ENCODE measurements at places on chromosomes 3 and 15.

DNA sequence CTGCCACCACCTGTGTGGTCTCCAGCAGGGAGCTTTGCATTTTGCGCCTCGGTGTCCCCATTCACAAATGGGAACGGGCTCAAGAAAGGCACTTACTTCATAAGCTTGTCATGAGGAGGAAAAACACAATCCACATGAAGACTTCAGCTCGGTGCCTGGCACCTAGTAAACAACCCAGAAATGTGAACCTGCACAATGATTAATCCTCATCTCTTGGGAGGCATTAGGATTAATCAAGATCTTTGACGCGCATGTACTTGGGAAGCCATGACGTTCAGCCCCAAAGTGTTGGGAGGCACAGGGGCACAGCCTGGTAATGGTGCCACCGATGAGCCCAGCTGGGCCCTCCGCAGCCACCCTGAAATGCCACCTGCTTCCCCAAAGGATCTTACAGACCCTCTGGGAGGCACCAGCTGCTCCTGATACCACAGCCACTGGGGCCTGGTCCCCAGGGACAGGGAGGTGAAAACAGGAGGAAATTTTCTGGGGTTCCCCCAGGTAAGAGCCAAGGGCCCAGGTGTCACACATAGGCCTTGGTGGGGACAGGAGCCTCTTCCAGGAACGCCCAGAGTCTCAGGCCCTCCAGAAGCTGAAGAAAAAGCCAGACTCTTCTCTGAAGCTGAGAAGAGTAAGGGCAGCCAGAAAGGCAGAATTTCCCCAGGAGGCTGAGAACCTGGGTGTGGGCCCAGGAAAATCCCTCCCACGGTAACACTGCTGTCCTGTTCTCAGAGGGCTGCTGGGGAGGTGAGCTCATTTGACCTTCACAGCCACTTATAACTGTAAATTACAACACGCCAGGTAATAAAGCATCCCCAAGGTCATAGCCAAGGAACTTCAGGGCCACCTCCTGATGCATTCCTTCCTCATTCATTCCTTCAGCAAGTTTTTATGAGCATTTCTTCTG lies 507.5 kb downstream of the SHQ1 start:
- no peak for DNase-seq

- no peak for DNase-seq
Measured at GRCh38 chr15:77038312-77039216, 32.3 kb downstream of the TSPAN3 start.

- DNase-seq: no peak
Measured at GRCh38 chr15:93278006-93278405, 189.0 kb upstream of the RGMA start.

DNA sequence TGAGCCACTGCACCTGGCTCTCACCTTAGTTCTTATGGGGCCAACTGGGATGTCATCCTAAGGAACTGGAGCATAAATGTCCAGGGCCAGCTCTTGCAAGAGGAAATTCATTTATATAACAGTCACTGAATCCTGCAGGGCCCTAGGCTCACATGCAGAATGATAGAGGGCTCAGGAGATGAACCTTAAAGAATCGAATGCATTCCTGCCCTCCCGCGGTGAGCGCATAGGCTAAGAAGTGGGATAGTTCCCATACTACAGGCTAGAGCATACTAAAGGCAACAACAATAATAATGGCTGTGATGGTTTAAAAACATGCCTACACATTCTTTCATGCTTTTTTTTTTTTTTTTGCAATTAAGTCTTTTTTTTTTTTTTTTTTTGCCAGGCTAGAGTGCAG lies 17.1 kb upstream of the CSRNP1 start:
- no peak for DNase-seq

DNA sequence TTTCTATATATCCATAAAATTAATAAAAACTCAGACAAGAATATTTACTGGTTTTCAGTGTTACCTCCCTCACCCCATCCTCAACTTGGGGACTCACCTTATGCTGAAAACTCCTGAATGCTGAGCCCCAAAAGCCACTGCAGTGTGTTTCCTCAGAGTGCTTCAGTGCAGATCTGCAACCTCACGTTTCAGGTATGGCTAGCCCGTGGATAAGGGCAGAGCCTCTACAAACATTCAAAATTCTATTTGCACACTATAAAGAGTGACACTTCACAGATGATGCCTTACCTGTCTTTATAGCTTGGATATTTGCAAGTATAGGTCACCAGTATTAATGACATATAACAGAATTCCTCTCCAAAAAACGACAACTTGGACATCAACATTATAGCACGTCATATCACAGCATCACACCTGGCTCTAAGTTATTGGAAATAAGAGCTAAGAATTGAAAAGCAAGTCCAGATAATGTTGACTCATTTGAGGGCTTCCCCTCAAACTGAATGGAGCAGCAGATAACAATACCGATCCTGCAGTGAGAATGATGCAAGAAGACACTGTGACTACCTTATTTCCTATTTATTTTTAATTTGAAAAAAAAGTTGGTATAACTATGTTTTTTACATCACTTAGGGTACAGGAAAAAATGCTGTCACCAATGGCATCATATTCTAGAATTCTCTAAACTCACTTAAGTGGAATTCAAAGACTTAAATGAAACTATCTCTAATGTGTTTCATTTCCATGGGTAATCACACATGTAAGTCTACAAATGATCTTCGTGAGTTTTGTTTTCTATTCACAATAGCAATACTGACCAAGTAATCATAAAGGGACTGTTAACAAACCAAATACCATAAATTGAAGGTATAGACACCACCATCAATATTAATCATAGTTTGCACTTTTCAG lies 40.7 kb upstream of the RSL24D1 start:
- DNase-seq: no peak

DNA sequence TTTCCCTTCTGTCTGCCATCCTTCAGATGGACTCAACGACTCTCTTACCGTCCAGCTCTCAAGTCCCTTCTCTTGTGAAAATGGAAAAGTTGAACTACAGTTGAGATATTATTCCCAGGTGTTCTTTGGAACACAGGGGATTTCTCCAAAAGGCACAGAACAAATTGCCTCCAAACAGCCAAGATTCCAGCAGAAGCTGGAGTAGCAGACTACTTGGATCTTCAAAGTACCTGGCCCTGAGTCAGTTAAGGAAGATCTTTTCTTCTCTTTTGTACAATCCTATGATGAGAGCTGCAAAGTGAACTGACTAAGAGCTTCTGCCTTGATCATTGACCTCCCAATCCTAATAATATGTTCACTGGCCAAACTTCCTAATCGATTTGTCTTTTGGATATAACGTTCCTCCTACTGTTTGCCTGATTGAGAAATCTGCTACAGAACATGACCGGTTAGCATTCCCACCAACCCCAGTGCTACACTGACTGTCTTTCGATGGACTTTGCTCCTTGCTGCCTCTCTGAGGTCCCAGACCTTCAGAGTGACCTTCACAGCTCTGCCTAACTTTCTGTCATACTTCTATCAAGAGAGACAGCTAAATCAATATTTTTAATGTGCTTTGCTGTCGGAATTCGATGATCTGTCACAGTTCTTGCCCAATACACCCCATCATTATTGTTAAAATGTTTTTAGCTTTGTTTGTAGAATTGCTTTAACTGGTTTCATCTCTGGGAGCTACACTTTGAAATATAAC lies 21.9 kb downstream of the PAQR9 start:
- no peak for DNase-seq

DNA sequence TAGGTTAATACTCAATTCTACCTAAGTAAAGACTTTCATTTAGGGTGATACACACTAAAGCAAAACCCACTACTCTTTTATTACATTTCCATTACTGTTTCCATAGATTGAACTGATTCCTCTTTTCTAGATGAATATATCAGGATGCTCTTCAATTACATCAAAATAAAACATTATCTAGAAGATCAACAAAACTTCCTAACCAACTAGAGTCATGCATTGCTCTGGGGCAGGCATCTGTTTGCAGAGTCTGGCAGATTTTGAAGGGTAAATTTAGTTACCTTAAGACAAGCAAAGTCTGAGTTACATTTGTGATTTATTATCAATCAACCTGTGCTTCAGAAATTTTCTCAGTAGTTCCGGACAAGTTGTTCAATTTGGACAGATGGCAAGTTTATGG lies 117.1 kb downstream of the NEK11 start:
- no peak for DNase-seq

- DNase-seq: no peak
Measured at GRCh38 chr15:99966815-99967214, 233.6 kb upstream of the LYSMD4 start.

- DNase-seq: no peak
Measured at GRCh38 chr3:108380128-108380795, 83.9 kb downstream of the HHLA2 start.

DNA sequence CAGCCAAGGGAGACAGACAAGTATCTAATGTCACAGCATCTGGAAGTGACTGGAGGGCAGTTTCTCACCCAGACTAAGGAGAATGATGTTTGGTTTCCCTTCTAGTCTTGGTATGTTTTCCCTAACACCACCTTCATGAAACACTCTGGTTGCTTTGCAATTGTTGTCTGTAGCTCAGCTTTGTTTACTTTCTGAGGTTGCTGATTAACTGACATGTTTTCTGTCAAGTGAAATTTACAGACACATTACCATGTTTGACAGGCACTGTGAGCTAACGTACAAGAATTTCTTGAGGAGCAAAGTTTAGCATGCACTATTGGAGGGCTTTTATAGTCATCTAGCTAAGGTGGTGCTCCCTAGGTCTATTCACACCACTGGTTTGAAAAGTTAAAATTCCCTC lies 131.6 kb upstream of the NECTIN3 start:
- no peak for DNase-seq

DNA sequence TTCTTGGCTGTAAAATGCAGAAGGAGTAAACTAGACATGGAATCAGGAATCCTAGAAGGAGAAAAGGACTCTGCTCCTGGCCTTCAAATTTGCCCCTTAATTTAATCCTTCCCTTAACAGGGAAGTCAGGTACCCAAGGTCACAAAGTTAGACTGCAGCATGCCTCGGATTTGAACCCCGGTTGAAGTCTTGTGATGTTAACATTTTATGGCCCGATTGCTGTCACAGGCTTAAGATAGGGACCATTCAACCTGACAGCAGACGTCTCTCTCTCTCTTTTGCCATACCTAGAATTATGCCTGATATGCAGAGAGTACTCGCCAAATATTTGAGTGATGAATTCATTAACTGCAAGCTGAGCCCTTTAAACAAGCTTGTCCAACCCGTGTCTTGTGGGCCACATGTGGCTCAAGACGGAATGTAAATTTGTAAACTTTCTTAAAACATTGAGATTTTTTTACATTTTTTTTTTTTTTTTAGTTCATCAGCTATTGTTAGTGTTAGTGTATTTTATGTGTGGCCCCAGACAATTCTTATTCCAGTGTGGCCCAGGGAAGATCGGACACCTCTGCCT lies 217.2 kb downstream of the THSD4 start:
- DNase-seq: no peak

- DNase-seq: no peak
Measured at GRCh38 chr15:33822479-33822878, 145.8 kb upstream of the CHRM5 start.

DNA sequence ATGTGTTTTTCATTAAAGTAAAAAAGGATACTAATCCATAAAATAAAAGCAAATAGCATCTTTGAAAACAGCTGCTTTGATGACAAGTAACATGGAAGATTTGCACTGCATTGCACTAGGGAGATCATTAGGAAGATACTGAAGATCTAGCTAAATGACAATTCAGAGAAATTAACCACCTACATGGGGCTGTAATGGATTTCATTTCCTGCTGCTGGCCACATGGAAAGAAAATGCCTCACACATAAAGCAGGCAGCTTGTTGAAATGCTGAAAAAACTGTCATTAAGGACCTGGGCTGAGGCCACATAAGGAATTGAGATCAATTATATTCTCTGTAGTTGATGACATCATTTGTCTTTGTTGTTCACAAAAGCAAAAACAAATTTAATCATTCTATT lies 94.1 kb downstream of the PYDC2 start:
- no peak for DNase-seq

DNA sequence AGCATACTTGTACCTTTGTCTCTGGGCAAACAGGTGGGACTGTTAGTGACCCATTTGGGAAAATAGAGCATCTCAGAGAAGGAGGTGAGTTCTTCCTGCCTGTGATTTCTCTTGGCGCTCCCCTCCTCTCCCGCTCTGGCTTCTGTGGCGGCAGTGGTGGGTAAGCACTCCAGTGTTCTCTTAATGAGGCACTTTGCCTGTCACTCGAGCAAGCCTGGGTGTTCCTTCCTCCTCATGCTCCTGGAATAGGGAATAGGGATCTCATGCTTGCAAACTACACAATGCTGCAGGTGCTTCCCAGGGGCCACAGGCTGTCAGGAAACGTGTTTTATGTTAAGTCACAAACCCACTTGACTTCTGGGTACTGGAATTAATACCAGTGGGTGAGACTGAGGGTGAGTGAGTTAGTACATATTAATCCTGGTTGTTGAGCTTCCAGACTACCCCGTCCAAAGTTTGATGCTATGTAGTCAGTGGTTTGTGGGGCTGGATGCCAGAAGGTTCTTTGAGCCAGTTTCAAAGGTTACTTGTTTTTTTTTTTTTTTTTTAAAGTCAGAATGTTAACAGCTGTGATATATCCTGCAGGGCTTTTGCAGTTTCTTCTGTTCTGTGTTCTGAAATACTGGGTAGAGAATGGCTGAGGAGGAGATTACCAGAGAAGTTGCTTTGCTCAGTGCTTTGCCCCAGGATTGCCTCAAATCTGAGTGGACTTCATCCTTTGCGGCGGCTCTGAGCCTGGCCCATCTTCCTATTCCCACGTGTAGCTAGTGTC lies 30.5 kb downstream of the EDEM1 start:
- DNase-seq: no peak

DNA sequence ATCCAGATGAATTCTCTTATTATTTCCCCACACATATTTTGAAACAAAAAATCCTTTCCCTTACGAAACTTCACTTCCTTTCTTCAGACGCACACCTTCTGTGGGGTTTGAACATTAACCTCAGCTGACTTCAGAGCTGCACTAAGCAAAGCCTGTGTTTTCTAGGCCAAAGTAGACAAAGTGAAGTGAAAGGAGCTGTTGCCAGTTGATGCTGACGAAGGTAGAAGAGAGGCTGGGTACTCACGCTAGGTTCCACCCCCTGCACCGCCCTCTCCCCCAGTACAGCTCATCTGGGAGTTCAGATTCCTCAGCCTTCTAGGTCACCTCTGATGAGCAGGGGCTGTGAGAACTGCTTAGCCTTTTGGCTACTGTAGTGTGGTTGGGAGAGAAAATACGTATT lies 24.1 kb downstream of the DUT start:
- peak; percentile 81 for DNase-seq

DNA sequence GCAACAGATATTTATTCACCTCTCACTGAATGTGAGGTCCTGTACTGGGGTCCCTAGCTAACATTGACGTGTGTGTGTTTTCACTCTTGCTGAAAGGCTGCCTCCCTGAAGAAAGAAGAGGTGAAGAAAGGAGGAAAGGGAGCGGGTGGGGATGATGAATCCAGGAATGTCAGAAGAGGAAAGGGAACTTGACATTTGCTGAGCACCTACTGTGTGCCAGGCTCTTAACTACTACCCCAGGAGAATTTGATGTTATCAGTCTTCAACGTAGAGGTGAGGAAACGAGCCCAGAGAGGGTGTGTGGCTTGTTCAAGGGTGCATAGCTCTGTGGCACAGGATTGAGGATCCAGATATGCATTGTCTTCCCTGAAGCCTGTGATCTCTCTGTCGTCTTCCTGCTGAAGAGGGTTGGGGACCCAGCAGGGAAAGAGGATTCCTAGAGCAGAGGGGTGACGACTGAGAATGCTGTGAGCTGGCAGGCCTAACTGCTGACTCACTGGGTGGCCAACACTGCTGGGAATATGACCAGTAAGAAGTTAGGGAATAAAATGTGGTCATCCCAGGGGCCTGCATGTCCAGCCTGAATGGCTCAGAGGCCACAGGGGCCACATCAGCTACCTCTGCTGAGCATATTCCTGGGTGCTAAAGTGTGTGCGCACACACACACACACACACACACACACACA lies 6.6 kb upstream of the ATP2B2 start:
- DNase-seq: peak; percentile 27
